A172 (cell line): ENCODE measurements at places on chromosomes 11 and 22. TPM values are rescaled to one million over a fixed set of nuclear protein-coding genes. Genes with fewer than 3 reads are reported as not detected.

- no peak for DNase-seq
These were observed 38.4 kb downstream of the CECR2 start for GRCh38 chr22:17407643-17408042.

GRCh38 chr11:73931039-73931645 lies 19.7 kb upstream of the DNAJB13 start:
- DNase-seq = peak; percentile 85

DNA sequence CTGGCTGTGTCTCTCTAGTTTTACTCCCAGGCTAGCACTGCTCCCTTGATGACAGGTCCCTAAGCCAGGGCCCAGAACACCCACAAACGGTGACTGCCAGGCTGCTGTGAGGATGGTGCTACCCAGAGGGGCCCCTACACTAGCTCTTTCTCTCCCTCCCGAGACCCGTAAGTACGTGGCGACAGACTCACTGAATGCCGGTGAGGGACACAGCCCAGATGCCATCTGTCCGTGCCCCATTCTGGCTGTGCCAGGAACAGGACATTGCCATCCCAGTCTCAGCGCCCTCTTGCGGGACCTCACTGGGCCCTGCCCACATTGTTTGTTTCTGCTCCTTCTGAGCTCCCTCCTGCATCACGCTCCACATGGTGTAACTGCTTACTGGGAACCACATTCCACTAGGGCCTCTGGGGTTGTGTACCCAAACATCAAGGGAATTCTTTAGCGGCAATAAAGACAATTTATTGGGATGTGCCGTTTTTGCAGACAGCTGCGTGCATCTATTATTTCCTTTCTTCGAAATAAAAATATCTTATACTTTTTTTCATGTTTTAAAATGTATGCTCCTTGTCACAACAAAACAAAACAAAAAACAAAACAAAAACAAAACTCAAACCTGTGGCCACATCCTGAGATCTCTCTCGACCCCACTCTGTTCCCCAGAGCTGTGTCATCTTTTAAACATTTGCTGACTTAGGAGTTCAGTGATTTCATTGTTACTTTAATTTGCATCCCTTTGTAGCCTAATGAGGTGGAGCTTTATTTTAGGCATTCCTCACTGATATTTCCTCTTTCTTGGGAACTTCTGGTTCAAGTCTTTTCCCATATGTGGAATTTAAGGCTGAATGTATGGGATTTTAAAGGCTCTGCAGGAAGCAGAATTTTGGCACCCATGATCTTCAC lies 4.4 kb upstream of the TPCN2 start:
- peak; percentile 77 for DNase-seq

The LRRN4CL gene
- total RNA-seq = 2.8 and 5.1 TPM in 2 replicates

GRCh38 chr22:42716649-42717127 lies 4.0 kb downstream of the A4GALT start:
- DNase-seq = no peak

- DNase-seq = no peak
These were observed 17.3 kb upstream of the CASTOR1 start for GRCh38 chr22:30306627-30307011.

The MS4A6E gene
- total RNA-seq = not detected in 2 replicates

The SAA2 gene
- total RNA-seq = 4.9 and 12.9 TPM in 2 replicates

GRCh38 chr11:727859-728748 lies 19.2 kb upstream of the TALDO1 start:
- peak; percentile 98 for DNase-seq

The EIF3M gene
- total RNA-seq = 750 and 872 TPM in 2 replicates

DNA sequence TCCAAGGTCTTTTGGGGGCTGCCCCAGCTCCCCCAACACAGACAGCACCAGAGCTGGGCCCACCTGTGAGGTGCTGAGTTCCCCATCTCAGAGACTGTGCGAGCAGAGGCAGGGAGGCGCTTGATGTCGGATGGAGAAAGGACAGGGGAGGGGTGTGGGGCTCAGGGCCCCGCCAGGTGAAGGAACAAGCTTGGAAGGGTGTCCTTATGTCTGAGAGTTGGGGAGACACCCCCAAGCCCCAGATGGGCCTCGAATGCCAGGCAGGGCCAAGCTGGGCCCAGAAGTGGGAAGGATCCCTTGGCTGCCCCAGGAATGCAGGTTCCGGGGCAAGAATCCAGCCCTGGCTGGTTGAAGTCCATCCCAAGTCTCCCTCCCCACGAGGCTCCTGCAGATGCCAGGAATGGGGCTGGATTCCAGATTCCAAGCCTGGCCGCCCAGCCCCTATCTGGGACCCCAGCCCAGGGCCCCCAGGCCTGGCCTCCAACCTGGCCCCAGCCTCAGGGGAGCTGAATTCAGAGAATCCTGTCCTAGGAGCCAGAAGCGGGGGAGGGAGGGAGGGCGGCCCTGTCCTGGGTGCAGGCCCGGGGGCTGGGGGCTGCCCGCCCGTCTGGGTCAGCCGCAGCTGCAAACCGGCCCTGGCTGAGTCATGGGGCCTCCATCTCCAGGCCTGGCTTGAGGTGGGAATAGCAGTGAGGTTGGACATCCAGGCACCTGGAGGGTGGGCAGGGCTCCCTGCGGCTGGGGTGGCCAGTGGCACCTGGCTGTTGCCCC lies 50.9 kb downstream of the CDKN1C start:
- DNase-seq = peak; percentile 33

DNA sequence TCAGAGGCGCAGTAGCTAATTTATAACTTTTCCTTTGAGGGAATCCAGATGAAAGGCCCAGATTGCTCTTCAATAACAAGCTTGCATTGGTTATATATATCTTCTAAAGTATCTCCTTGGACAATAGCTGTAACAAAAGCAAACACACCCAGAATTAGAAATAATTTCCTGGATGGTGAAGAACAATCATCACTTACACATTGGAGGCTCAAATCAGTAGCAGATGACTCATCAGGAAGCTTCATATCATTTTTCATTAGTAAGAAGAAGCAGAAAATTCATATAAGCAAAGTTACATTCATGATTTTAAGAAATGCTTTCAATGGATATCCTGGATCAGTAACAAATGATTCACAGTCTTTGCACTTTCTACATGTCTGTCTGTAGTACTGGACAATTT lies 173.6 kb upstream of the CCDC90B start:
- DNase-seq = no peak

DNA sequence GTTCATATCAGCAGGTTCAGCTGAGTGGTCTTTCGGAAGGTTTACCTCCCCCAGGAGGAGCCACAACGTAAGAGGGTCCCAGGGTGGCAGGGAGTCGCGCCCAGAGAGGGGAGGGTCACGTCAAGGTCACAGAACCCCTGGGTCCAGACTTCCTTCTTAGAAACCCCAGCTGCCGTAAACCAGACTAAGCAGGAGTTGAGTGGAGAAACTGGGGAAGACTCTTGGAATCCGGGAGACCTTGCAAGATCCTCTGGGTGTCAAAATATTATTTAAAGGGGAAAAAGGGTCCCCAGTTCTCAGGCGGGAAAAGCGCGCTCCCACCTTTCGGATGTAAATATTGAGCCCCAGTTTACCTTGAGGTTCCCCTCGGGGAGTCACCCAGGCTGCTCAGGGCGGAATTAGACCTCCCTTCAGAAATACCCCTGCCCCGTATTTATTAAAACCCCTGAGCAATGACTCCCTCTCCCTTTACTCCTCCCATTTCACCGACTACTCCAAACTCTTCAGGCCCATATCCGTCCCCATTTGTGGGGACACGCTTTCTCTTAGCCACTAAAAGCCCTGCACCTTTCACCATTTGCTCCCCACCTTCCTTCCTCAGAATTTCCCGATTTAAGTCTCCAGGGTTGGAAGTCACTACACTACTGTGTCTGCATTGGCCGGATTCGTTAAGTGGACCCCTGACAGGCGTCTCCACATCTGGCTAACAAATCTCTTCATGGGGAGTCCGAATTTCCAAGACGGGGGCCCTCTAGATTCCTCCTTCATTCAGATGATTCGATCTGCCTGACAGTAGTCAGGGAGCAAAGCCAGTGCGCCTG lies 4.2 kb downstream of the SLC17A6 start:
- no peak for DNase-seq

DNA sequence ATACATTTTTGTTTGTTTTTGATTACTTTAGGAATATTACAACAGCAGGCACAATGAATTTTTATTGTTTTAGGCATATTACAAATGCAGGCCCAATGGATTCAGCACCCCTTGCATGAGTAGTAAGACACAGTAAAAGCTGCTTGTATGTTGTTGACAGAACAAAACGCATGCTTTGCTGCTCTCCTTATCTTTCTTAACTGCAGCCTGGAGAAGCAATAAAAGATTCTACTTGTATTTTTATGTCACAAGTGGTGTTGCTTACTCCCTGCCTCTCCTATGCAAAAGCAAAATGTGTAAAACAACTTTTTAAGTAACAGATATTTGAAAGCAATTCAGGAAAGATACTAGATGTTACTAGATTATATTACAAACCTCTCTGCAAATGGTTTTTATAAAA lies 73.9 kb downstream of the TRPC6 start:
- DNase-seq = no peak

DNA sequence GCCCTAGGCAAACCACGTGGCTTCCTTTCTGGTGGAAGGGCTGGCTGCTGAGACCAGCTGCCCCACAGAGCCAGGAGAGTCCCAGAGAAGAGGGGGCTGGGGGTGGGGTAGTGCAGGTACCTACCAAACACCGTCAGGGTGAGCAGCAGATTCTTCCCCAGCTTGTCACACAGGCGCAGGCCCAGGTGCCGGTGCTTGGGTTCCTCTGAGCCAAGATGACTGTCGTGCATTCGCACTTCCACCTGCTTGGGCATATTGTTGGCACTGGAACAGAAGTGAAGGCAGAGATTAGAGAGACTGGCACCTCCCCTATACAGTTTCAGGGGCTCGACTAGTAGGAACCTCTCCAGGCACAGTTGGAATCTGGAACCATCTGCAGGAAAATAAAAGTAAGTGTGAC lies 102.1 kb downstream of the SLC1A2 start:
- no peak for DNase-seq

The NPAS4 gene
- total RNA-seq = not detected in 2 replicates

DNA sequence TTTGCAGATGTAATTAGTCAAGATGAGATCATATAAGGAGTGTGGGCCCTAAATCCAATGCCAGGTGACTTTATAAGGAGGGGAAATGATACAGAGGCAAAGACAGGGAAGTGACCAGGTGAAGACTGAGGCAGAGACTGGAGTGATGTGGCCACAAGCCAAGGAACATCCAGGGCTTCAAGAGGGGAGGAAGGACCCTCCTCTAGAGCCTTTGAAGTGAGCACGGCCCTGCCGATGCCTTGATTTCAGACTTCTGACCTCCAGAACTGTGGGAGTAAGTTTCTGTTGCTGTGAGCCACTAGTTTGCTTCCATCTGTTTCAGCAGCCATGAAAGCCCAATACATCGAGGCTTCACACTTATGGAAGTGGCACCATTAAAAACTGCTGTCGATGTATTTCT lies 78.7 kb downstream of the SHANK2 start:
- DNase-seq = no peak

- DNase-seq = no peak
These were observed 785 bp downstream of the OTUB1 start for GRCh38 chr11:63986932-63987513.

The TFIP11 gene
- total RNA-seq = 21.1 and 23.1 TPM in 2 replicates

The LAYN gene
- total RNA-seq = 150 and 160 TPM in 2 replicates
